ENCODE measurements at places on chromosomes 3 and 15. TPM values are rescaled to one million over a fixed set of nuclear protein-coding genes. Genes with fewer than 3 reads are reported as not detected.
A peak's percentile ranks its signal among the peaks of the same experiment; 100 is the strongest.

Gene CACNA1D
- total RNA-seq, result 3.1 TPM

- peaks cover 7% of the 10 kb centered on the region for H3K27me3 ChIP-seq
- H3K4me3 ChIP-seq, result no peak overlapping the region
- H3K36me3 ChIP-seq, result no peaks in the 10 kb centered on the region
- H3K27ac ChIP-seq, result no peak overlapping the region
- H3K4me1 ChIP-seq, result no peaks in the 10 kb centered on the region
- DNase-seq, result no peak
These were observed 36.5 kb downstream of the FSIP1 start for GRCh38 chr15:39746176-39746575.

GRCh38 chr15:67103869-67104268 is 38.5 kb downstream of the SMAD3 start:
- no peaks in the 10 kb centered on the region for H3K27me3 ChIP-seq
- H3K27ac ChIP-seq, result no peak overlapping the region
- DNase-seq, result no peak

Gene CLN6
- 51.6 TPM for total RNA-seq

- peak; percentile 72 for DNase-seq
- H3K4me1 ChIP-seq, result peaks cover 5% of the 10 kb centered on the region
- H3K36me3 ChIP-seq, result no peaks in the 10 kb centered on the region
- H3K27me3 ChIP-seq, result no peaks in the 10 kb centered on the region
These were observed 62.9 kb upstream of the PTX3 start for GRCh38 chr3:157373783-157374182.

DNA sequence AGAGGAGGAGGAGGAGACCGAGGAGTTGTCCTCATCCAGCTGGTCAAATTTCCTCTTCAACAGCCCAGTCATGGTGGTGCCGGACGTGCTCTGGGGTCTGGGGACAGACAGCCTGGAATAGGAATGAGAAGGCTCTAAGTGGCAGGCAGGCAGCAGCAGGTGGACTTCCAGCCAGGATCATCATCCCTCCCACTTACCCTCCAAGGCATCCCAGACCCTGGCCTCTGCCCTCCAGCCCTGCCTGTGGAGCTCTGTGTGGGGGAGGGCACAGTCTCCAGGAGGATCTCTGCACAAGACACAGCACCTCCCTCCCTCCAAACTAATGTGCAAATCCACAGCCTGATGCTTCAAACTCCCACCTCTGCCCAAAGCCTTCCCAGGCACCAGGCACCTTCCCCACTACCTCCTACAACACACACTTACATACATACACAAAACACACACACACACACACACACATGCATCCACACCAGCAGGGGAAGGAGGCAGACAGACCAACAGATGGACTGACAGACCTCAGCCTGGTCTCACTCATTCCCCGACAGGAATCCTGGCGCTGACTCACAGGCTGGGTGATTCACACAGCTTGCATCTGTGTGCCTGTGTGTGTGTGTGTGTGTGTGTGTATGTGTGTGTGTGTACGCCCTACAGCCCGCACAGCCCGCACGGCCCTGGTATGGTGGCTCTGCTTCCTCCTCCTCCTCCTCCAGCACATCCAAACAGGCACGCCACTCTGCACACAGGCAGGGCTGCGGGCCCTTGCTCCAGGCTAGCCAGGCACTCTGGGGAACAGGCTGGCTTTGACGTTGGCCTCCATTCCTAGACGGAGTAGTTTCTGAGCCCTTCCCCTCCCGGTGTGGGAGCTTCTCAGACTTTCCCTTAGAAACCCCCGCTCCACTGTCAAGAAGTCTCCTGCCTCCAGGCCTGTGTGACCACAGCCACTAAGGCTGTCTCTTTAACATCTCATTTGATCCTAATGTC is 6.5 kb downstream of the CSRNP1 start:
- no peaks in the 10 kb centered on the region for H3K27me3 ChIP-seq
- peak overlapping the region; percentile 39 for H3K27ac ChIP-seq
- no peak overlapping the region for H3K4me3 ChIP-seq
- peaks cover 34% of the 10 kb centered on the region for H3K4me1 ChIP-seq
- peaks cover 59% of the 10 kb centered on the region for H3K36me3 ChIP-seq

GRCh38 chr3:155912090-155912489 is 41.6 kb downstream of the GMPS start:
- H3K36me3 ChIP-seq, result peaks cover 77% of the 10 kb centered on the region
- H3K27me3 ChIP-seq, result no peaks in the 10 kb centered on the region
- DNase-seq, result no peak
- no peaks in the 10 kb centered on the region for H3K4me1 ChIP-seq

- H3K27ac ChIP-seq, result peak overlapping the region; percentile 93
- no peak for DNase-seq
- no peaks in the 10 kb centered on the region for H3K27me3 ChIP-seq
- H3K4me1 ChIP-seq, result no peaks in the 10 kb centered on the region
- no peaks in the 10 kb centered on the region for H3K36me3 ChIP-seq
These were observed 153.3 kb downstream of the EPHA3 start for GRCh38 chr3:89260721-89261120.

- H3K27me3 ChIP-seq, result no peaks in the 10 kb centered on the region
- H3K36me3 ChIP-seq, result no peaks in the 10 kb centered on the region
- H3K4me3 ChIP-seq, result no peak overlapping the region
- H3K27ac ChIP-seq, result no peak overlapping the region
- H3K4me1 ChIP-seq, result no peaks in the 10 kb centered on the region
These were observed 1180.6 kb upstream of the GBE1 start for GRCh38 chr3:82942041-82942440.

DNA sequence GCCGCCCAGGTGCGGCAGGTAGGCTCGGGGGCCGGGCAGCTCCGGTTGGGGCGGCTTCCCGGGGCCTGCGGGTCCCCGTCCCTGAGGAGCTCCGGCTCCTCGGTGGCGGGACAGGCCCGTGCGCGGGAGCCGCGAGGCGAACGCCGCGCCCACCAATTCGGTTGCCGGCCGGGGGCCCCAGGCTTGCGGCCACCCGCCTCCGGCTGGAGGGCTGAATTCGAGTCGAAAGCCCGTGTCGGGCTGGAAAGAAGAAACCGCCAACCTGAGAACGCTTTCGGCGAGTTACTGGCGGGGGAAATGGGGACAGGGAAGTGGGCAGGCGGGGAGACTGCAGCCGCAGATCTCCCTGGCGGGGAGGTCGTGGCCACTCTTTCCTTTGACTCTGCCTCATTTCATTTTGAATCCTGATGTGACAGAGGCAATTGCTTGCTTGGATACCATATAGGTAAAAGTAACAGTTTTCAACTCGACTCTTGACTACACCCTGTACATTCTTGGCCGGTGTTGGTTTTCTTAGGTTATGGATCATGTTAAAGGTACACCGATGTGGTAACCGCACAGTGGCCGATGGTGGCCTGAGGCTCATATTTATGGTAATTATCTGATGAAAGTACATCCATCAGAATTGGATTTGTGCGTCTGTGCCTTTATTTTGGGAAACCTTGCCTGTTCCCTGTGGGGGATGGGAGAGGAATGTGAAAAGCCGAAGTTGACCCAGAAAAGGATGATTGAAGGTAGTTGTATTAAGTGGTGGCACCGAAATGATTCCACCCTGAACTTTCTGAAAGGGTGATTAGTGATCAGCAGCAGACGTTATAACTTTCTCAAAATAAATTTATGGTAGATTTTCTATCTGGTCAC is 1.7 kb downstream of the B3GNT5 start:
- no peaks in the 10 kb centered on the region for H3K27me3 ChIP-seq
- peak overlapping the region; percentile 79 for H3K27ac ChIP-seq
- peak; percentile 80 for DNase-seq
- peaks cover 34% of the 10 kb centered on the region for H3K36me3 ChIP-seq
- peak overlapping the region; percentile 79 for H3K4me3 ChIP-seq

GRCh38 chr3:98513091-98513511 is 9.6 kb downstream of the CLDND1 start:
- H3K36me3 ChIP-seq, result peaks cover 23% of the 10 kb centered on the region
- no peaks in the 10 kb centered on the region for H3K27me3 ChIP-seq
- peaks cover 3% of the 10 kb centered on the region for H3K4me1 ChIP-seq
- H3K27ac ChIP-seq, result no peak overlapping the region

Gene SNX1
- 54.5 TPM for total RNA-seq

- peak overlapping the region; percentile 80 for H3K4me3 ChIP-seq
- H3K4me1 ChIP-seq, result no peaks in the 10 kb centered on the region
- H3K27ac ChIP-seq, result no peak overlapping the region
These were observed 694 bp downstream of the ABTB1 start for GRCh38 chr3:127673191-127674100.

Gene TNFSF10
- not detected for total RNA-seq

DNA sequence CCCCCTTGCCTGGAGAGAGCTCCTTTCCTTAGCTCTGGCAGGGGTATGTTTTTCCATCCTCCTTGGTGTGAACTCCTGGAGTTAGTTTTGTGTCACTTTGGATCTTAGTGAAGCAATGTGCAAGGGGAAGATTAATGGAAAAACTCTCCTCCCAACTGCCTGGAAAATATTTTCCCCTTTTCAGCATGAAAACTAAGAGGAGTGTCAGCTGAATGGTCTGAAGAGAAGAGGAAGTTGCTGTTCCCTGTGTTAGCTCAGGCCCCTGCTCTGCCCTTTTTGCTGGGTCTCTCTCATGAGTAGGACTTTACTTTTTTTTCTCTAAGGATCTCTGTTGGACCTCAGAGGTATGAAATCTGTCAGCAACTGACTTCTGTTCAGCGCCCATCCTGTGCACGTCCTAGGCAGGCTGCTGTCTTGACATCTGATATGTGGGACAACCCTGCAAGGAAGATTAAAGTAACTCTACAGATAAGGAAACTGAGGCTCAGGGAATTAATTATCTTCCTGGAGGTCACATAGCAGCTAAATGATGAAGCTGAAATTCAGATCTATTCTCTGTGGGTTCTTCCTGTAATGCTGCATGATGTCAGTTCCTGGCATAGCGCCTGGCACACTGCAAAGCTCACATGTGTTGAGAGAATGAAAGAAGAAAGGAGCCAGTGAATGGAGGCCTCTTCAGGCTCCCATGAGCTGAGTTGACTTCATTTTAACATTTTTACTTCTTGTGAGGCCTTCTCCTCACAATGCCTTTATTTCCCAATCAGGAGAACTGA is 109.7 kb upstream of the GALNT15 start:
- H3K27ac ChIP-seq, result no peak overlapping the region
- no peaks in the 10 kb centered on the region for H3K27me3 ChIP-seq
- H3K36me3 ChIP-seq, result no peaks in the 10 kb centered on the region

DNA sequence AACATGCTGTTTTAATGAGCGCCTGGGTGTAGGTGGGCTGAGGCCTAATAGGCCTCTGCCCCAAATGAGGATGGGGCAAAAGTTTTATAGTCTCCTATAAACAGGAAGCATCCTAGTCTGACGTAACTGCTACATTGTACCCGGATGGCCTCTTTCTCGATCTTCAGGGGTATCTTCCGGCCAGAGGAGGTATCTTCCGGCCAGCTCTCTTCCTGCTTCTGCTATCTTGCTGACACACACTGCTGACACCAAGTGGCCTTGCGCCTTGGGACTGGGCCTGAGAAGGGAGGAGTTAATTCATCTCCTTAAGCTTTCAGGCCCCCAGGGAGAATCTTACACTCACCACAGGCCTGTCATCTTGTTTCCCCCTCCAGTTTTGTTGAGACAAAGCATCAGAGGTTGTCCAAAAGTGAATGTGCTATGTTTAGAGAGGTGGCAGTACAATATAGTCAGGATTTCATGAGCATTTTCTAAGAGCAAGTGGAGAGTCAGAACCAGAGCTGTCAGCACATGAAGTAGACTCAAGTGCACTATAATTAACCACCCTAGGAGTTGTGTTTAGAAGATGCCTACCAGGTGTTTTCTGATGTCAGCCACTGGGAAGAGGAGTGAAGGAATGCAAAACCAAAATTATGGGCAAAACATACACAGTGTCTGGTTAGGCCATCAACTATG is 15.6 kb upstream of the IGSF10 start:
- H3K4me3 ChIP-seq, result no peak overlapping the region
- no peaks in the 10 kb centered on the region for H3K36me3 ChIP-seq
- peaks cover 11% of the 10 kb centered on the region for H3K27me3 ChIP-seq
- H3K4me1 ChIP-seq, result peaks cover 12% of the 10 kb centered on the region
- H3K27ac ChIP-seq, result no peak overlapping the region
- DNase-seq, result peak; percentile 70

GRCh38 chr3:128701342-128702212 is 24.4 kb upstream of the RAB7A start:
- no peaks in the 10 kb centered on the region for H3K4me1 ChIP-seq
- H3K4me3 ChIP-seq, result no peak overlapping the region

GRCh38 chr3:113966172-113966571 is 18.4 kb downstream of the ZDHHC23 start:
- H3K4me1 ChIP-seq, result no peaks in the 10 kb centered on the region
- H3K27me3 ChIP-seq, result no peaks in the 10 kb centered on the region

DNA sequence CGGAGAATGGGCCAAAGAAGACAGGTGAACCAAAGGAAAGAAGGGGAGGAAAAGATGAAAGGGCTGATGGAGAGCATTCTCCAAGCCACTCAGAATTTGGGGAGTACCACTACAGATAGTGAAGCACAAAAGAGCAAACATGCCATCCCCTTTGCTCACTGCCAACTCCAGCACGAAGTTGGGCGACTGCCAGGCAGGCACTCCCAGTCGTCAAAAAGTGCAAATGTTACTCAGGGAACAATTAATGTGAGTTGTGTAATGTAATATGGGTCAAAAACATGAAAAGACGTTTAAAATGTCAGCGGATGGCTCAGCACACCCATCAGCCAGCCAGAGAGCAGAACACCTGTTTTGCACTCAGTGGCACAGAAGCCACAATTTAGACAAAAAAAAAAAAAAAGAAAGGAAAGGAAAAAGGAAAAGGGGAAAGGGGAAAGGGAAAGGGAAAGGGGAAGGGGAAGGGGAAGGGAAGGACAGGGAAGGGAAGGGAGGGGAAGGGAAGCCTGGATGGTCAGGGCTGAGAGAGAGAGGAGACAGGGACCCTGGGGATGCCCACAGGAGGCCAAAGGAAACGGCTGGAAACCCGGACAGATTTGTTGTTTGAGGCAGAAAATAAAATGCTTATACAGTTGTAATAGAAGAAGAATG is 82.7 kb downstream of the COL8A1 start:
- peaks cover 5% of the 10 kb centered on the region for H3K4me1 ChIP-seq
- no peaks in the 10 kb centered on the region for H3K27me3 ChIP-seq
- DNase-seq, result no peak

Gene CCDC191
- 4.4 TPM for total RNA-seq

DNA sequence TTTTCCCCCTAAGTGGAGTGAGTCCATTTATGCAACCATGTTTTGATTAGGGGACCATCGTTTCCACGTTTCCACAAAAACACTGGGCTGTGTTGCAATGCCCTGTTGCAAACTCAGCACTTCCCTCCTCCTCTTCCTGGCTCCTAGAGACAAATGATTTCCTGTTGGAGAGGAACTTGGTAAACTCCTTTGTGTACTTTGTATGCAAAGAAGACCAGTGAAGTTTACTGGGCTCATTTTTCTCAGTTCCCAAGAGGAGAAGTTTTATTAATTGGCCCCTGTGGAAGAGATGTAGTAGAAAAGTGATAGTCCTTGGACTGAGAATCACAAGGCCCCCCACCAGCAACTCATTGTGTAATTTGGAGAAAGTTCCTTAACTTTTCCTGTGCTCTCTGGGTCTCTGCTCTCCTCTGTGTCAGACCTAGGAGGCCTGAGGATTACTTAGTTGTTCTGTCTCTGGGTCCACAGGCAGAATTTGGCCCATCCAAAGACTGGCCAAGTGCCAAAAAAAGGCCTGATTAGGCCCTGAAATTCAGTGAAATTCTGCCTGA is 95.0 kb downstream of the ATG7 start:
- no peak for DNase-seq
- no peak overlapping the region for H3K4me3 ChIP-seq
- no peaks in the 10 kb centered on the region for H3K4me1 ChIP-seq
- H3K27me3 ChIP-seq, result no peaks in the 10 kb centered on the region
- peaks cover 40% of the 10 kb centered on the region for H3K36me3 ChIP-seq

GRCh38 chr15:98401029-98401428 is 247.3 kb upstream of the IGF1R start:
- no peaks in the 10 kb centered on the region for H3K27me3 ChIP-seq
- H3K4me1 ChIP-seq, result peaks cover 4% of the 10 kb centered on the region
- peak; percentile 26 for DNase-seq
- H3K27ac ChIP-seq, result no peak overlapping the region
- no peaks in the 10 kb centered on the region for H3K36me3 ChIP-seq

Measured in endodermal cell (in vitro differentiated cells).